ENCODE measurements at places on chromosomes 3 and 15.

GRCh38 chr3:151479452-151479851 lies 18.6 kb upstream of the IGSF10 start:
- no peak for DNase-seq

GRCh38 chr15:48096355-48096786 lies 24.4 kb upstream of the SLC24A5 start:
- no peak for DNase-seq

DNA sequence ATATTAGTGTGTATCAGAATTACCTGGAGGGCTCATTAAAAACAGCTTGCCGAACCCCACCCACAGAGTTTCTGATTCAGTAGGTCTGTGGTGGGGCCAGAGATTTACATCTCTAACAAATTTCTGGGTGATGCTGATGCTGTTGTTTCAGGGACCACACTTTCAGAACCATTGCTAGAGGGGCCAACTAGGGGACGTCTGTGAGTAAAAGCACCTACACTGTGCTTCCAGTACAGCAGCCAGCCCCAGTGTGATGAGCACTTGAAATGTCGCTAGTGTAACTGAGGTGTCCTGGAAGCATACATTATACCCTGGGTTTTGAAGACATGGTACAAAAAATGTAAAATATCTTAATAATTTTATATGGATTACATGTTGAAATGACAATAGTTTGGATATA lies 33.0 kb downstream of the AGTR1 start:
- no peak for DNase-seq

- no peak for DNase-seq
Measured at GRCh38 chr3:87033205-87033604, 42.3 kb upstream of the VGLL3 start.

DNA sequence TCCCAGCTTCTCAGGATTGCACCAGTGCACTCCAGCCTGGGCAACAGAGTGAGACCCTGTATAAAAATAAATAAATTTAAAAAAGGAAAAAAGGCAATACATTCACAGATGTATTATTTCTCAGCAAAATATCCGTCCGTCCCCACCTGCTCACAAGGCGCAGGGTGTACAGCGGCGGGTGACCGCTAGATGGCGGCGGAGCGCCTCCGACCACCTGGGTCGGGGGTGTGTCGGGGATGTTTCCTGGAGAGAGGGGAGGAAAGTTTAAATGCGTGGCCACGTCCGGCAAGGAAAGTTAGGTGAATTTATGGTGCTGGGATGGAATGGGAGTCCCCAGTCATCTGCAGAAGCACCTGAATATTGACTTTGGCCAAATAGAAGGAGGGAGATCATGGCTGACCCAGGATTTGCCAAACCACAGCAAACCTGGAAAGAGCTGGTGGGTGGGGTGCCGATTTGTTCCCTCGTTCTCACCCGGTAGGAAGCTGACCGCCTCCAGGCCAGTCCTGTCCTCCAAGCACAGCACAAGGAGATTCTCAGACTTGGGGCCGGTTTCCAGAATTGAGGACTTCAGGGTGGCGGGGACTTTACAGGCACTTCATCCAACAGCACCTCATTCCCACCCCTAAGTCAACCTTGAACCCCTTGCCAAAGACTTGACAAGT lies 88.3 kb downstream of the TMEM266 start:
- DNase-seq, result peak; percentile 52

GRCh38 chr3:148727231-148727630 lies 29.5 kb downstream of the AGTR1 start:
- DNase-seq, result no peak

- DNase-seq, result no peak
Measured at GRCh38 chr3:16399473-16399872, 114.0 kb downstream of the RFTN1 start.

DNA sequence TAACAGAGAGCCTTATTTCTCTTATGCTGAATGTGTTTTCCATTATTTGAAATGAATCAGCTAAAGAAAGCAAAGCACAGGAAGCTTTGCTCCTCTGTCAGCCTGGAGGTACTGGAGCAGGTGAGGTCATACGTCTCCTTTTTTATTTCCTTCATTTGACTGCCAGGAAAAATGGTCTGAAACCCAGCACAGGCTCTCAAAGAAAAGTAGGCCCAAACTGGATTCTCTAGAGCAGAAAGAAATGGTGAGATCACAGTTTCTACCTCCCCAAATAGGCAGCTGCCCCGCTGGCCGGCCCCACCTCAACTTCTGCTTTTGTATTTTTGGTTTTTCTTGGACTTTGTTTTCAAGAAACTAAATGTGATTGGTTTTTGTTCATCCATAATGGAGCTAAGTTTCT lies 95.1 kb downstream of the RPL39L start:
- no peak for DNase-seq

GRCh38 chr3:171339598-171339997 lies 120.6 kb downstream of the TNIK start:
- no peak for DNase-seq

- no peak for DNase-seq
Measured at GRCh38 chr3:146380046-146380445, 89.3 kb downstream of the PLSCR2 start.

- no peak for DNase-seq
Measured at GRCh38 chr3:133962849-133963248, 66.9 kb downstream of the SLCO2A1 start.

GRCh38 chr15:58285212-58285920 lies 146.4 kb upstream of the LIPC start:
- no peak for DNase-seq

GRCh38 chr3:170868577-170869238 lies 1.3 kb downstream of the RPL22L1 start:
- no peak for DNase-seq

DNA sequence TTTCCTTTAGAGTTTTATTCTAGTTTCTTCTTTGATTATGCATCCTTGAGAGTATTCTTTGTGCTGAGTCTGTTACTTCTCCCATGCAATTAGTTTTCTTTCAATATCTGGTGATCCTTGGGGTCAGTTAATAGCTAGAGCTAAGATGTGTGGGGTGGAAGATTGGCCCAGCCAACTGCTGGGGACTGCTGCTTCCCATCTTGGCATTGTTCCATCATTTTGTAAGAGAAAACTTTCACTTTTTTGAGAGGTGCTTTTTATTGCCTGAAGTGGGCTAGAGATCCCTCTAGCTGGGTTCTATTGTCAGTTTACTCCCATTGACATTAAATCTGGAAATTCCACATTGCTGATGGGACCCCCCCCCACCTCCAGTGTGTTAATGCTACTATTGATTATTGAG lies 15.4 kb downstream of the BCL2L10 start:
- no peak for DNase-seq

GRCh38 chr15:67192185-67192820 lies 62.2 kb downstream of the AAGAB start:
- DNase-seq, result no peak

- DNase-seq, result no peak
Measured at GRCh38 chr3:71695000-71695482, 30.2 kb downstream of the EIF4E3 start.

- no peak for DNase-seq
Measured at GRCh38 chr3:39529577-39529976, 62.1 kb downstream of the MOBP start.

- DNase-seq, result no peak
Measured at GRCh38 chr15:73373221-73373620, 4.5 kb upstream of the HCN4 start.

GRCh38 chr3:172877011-172877410 lies 126.5 kb downstream of the ECT2 start:
- DNase-seq, result no peak

DNA sequence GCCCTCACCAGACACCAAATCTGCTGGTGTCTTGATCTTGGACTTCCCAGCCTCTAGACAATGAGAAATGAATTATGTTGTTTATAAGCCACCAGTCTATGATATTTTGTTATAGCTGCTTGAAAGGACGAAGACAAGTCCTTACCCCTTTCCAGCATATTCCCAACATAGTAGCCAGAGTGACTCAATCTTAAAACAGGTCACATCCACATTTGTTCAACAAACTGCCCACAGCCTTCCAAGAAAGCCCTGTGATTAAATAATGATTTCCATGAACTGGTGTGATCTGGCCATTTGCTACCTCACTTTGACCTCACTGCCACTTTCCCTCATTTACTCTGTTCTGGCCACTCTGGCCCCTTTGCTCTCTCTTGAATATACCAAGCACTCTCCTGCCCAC lies 193.7 kb upstream of the CFAP20DC start:
- DNase-seq, result no peak

- DNase-seq, result no peak
Measured at GRCh38 chr3:176428552-176428951, 768.7 kb downstream of the TBL1XR1 start.

- DNase-seq, result no peak
Measured at GRCh38 chr15:91561371-91562100, 292.0 kb upstream of the SLCO3A1 start.

DNA sequence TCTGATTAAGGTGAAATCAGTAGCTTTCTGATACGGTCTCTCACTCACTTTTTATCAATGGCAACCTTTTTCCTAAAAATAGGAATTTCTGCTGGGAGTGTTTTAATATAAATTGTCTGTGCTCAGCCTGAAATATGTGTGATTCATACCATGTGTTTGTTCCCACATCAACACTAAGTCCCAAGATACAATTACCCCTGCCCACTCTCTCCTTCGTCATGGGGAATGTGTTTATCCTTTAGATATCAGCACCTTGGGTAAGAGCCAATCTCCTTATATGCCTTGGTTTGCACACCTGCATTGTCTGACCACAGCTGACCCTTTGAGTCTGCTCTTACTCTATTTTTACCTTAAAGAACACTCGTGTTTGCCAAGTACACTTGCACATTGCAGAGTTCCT lies 356.4 kb downstream of the LPP start:
- DNase-seq, result no peak

- no peak for DNase-seq
Measured at GRCh38 chr3:12194669-12195161, 36.0 kb upstream of the TIMP4 start.

DNA sequence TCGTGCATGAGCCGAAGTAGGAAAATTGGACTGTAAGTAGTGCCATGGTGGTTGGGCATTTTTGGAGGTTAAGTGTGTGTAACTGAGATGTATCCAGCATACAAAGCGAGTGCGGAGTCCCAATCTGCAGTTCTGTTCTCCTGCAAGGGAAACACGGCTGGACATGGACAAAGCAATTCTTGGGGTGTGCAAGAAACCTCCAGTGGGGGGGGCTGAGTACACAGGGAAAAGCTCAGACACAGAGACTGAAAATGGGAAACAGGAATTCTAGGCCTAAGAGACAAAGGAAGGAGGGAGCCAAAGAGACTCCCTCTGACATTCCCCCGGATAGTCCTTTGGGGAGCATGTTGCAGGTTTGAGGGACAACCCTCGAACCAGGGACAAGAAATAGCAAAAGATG lies 83.2 kb upstream of the PLSCR4 start:
- no peak for DNase-seq

GRCh38 chr3:176075491-176075890 lies 1121.8 kb downstream of the TBL1XR1 start:
- DNase-seq, result no peak

GRCh38 chr15:35929740-35930444 lies 383.9 kb upstream of the DPH6 start:
- DNase-seq, result no peak

- peak; percentile 12 for DNase-seq
Measured at GRCh38 chr3:183253528-183254486, 754 bp downstream of the B3GNT5 start.

- no peak for DNase-seq
Measured at GRCh38 chr3:183527428-183528379, 27.8 kb downstream of the KLHL6 start.

GRCh38 chr3:15159501-15160136 lies 46.4 kb upstream of the CAPN7 start:
- no peak for DNase-seq

- DNase-seq, result no peak
Measured at GRCh38 chr3:73101881-73102280, 40.4 kb downstream of the EBLN2 start.

Measured in naive thymus-derived CD4-positive, alpha-beta T cell (primary cell).